COLO829 (cell line): ENCODE measurements at places on chromosomes 16 and 17.
A peak's percentile ranks its signal among the peaks of the same experiment; 100 is the strongest.

DNA sequence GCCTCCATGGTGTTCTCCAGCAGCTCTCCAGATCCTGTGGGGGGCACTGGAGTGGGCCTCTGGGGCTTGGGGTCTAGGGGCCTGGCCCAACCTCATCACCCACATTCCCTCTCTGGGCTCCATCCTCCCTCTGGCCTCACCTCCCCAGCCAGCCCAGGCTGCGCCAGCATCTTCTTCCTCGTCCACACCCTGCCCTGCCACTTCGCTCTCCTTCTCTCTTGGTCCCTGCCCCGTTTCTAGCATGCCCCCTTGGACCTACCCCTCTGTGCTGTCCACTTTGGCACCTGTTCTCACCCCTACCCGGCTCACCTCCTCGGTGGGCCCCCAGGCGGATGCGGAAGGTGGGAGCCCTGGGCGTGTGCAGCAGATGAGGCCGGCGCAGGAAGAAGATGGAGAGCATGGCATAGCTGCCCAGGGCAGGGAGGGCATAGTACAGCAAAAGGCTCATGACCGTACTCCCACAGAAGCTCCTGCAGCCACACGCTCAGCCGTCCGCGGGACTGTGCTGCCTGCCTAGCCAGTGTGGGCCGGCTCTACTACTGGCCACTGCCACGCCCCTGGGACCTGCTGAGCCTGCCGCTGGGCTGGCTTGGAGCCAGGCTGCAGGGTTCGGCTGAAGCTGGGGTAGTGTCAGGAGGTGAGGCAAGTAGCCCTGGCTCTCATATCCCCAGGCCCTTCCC is at the start of gene GDPD3:
Gene GDPD3, minus strand, starts transcription at position 507 of the 680 bp plus-strand sequence. Its CDS starts 59 bp downstream, at position 448.
- no peak for DNase-seq

DNA sequence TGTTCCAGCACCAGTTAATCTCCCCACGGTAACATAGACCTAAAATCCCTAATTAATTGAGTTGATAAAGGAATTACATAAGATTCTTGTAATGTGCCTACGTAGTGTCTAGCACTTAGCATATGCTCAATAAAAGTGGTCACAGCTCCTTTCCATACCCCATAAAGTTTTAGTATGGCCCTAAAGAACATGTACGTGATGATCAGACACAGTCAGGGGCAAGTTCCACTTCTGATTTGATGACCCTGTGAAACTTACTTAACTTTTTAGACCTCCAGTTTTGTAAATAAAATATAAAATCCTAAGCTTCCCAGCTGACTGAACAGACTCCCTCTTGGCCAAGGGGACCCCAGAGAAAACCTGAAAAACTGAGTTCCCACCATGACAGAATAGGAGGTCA is 391.3 kb upstream of the ERCC4 start:
- no peak for DNase-seq

GRCh38 chr17:76421044-76421407 is 31.9 kb downstream of the UBE2O start:
- no peak for DNase-seq

DNA sequence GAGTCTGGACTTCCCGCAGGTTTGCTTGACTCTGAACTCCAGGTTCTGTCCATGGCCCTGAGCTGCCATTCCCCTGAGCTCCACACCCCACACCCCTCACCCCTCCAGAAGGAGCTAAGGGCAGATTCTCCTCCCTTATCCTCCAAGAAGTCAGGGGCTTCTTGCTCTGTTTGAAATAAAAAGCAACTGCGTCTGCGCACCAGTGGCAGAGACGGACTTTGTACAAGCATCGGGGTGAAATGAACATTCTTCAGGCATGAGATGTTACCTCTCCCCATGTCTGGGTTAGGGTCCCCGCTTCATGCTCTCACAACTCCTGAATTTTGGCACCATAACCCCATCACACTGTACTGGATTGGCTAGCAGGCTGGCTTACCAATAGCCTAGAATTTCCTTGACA is 36.1 kb upstream of the DLX4 start:
- DNase-seq: no peak

- no peak for DNase-seq
These were observed 4.5 kb downstream of the ZNF267 start for GRCh38 chr16:31877876-31878642.

DNA sequence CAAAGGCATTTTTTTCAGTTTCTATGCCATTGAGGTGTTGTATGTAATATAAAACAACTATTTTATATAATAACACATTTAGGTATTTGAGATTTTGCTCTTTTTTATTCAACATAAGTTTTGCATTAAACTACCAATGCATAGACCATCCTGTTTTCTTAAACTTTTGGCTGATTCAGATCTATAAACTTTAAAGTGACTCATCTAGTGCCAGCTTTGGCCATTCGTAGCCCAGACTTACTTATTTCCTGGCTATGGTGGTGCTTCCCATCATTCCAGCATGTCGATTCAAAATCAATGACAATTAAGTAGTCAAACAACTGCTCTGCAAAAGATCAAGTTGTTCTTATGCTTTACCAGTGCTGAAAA is 3.1 kb downstream of the ERI2 start:
- no peak for DNase-seq

- peak; percentile 66 for DNase-seq
These were observed 3.8 kb upstream of the RAI1 start for GRCh38 chr17:17677299-17678040.

GRCh38 chr17:41498276-41498675 is 7.1 kb downstream of the KRT13 start:
- DNase-seq: no peak

DNA sequence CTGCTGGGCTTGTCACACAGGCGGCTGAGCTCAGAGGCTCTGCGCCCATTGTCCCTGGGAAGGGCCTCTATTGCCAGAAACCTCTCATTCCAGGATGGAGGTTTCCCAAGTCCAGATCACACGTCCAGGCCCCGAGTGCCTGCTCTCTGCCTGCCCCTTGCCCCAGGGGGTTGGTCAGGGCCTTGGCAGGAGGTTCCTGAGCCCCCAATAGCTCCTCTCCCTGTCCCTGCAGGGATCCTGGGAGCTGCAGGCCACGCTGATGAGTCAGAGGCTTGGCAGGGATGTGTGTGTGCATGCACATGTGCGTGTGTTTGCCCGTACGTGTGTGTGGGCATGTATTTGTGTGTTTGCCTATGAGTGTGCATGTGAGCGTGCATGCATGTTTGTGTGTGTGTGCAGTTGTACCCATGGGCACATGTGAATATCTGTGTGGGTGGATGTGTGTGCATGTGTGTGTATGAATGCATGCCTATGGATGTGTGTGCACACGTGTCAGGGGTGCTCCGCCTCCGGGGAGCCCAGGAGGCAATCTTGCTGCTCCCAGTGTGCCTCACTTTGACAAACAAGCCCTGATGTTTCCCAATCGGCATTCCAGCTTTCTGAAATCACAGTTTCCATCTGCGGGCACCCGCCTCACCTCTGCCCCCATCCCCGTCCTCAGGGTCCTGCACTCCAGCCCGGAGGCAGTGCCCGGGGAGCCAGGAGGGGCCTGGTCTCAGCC is 98.4 kb upstream of the GSE1 start:
- peak; percentile 22 for DNase-seq

DNA sequence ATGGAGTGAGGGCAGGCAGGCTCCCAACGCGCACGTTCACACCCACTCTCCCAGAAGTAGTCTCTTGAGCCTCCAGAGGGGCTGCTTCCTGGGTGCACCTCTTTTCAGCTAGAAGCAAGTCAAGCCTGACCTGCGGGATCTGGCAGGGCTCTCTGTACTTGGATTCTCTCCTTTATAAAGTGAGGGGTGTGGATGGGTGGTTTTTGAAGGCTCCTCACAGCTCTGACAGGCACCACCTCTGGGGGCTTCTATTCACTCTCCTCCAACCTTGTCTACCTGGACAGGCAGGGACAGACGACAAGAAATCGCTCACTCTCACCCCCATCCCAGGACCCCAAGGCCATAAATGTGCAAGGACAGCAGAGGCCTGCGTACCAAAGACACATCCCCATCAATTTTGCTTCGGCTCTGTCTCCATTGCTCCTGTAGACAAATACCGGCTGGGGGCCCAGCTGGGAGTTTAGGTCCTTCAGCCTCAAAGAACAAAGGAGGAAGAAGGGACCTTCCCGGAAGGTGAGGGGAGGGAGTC is 814 bp upstream of the DYNLL2 start:
- no peak for DNase-seq

DNA sequence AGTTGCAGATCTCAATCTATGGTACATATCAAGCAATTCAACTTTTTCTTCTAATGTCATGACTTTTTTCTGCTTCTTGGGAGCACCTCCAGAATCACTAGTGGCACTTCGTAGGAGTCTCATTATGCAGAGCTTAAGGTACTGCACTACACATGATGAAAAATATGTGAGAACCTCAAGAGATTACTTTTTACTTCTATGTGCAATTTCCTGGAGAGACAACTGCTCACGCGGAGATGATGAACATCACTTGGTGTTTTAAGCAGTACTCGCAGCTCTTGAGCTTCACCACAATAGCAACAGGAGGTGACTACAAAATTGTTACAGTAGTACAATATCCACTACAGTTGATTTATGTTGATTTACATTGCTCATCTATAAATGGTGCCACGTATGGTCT is 79.7 kb downstream of the MRTFB start:
- DNase-seq: no peak

- peak; percentile 83 for DNase-seq
These were observed 68.8 kb downstream of the ABR start for GRCh38 chr17:1110862-1111598.

GRCh38 chr16:54110016-54110981 is 176.3 kb downstream of the IRX3 start:
- no peak for DNase-seq

DNA sequence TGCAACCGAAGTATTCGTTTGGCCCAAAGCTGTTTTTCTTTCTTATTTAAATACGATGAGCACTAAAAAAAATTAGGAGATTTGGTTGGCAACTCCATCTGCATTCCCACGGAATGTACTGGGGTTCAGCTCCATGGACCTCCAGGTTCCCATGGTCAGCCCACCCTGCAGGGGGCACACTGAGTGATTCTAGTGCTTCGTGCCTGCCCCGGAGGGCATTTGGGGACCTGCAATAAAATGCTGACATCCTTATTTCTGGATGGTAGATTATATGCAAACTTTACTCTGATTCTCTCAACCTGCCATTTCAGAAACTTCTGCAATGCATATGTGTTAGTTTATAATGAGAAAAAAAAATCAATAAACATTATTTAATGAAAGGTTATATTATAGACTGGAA is 339.4 kb downstream of the XYLT1 start:
- no peak for DNase-seq

DNA sequence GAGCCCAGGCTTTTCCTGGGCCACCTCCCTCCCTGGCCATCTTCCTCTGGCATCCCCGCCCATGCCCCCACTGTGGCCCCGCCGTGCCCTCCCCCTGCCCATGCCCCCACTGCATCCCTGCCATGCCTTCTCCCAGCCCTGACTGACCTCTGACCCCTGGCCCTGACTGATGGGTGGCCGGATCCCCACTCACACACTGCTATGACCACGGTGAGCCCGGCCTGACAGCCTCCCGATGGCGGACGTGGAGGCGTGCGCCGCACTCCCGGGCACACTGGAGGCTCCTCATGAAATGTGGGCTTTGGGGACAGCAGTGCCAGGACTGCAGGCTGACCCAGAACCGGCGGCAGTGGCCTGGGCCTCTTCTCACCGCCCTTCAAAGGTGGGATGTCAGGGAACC is 10.6 kb upstream of the C1QTNF8 start:
- DNase-seq: no peak

GRCh38 chr16:4602331-4602730 is 12.4 kb downstream of the UBALD1 start:
- DNase-seq: no peak

DNA sequence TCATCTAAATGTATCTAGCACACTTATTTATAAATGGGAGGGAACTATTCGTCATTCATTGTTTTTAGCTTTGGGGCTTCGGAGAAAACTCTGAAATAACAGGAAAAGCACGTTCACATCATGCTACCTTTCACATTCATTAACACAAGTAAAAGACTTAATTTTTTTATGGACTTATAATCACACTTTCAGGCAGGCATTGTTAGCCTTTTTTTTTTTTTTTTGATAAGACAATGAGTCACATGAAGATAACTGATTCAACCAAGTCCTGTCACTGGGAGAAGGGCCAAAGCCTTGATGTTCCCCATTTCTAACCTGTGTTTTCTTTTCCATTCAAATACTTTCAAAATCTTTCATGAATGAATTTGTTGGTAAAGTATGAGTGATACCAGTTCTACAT is 631.3 kb upstream of the CA10 start:
- no peak for DNase-seq

DNA sequence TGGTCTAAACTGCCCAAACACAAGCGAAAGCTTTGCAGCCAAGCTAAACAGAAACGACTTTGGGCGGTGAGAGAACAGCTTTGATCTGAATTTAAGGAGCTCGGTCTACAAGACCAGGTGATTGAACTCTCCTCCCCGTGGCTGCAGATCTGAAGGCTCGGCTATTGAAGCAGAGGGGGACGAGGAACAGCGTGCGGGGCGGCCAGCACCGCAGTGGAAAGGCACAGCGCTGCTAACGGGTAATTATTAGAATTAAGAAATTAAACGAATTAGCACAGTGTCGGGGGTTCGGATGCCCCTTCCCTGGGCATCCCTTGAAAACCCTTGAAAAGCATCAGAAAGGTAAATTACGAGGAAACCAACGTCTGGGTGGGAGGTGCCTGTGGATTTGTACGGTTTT is 431 bp downstream of the TEKT3 start:
- DNase-seq: no peak

GRCh38 chr16:67244387-67245185 is 2.7 kb downstream of the FHOD1 start:
- DNase-seq: peak; percentile 71

- DNase-seq: no peak
These were observed 13.7 kb upstream of the CDC42EP4 start for GRCh38 chr17:73325527-73325842.

- no peak for DNase-seq
These were observed 6.3 kb downstream of the TBC1D16 start for GRCh38 chr17:80029258-80029974.

DNA sequence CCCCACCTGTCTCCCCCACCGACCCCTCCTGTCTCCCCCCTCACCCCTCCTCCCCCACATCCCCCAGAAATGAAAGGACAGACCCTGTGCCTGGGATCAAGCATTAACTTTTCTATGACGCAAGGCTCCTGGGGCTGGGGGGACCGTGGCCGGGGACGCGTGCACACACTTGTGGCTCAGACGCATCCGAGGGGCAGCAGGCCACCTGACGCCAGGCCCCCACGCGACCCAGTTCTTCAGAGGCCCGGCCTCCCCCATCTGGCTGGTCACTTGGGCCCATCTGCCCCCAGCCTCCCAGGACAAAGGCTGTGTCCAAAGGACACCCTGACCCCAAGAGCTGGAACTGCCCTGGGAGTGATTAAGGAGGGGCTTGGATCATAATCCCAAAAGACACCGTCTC is 14.0 kb upstream of the PVALEF start:
- DNase-seq: no peak

GRCh38 chr17:82424001-82424862 is 5.8 kb upstream of the OGFOD3 start:
- DNase-seq: no peak

GRCh38 chr17:49338883-49339282 is 23.2 kb downstream of the ZNF652 start:
- peak; percentile 42 for DNase-seq
